Stimulated activated CD4-positive, alpha-beta T cell treated with anti-CD3 and anti-CD28 coated beads, Interleukin-1b, Interleukin-23, amount 100 ng/mL, for 1 hour (primary cell): ENCODE measurements at places on chromosomes 5 and 9.

DNA sequence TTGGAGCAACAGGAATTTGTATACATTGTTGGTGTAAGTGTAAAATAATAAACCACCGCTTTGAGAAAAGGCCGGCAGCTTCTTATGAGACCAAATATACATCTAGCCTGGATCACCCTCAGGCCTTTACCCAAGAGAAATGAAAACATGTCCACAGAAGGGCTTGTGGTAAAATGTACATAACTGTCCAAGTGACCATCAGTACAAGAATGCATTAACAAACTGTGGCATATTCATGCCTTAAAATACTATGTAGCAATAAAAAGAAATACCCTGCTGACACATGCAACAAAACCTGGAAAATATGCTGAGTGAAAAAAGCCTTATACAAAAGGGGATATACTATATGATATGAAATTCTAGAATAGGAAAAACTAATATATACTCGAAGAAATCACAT, 311.9 kb upstream of the TRPC7 start:
- no peak for DNase-seq

DNA sequence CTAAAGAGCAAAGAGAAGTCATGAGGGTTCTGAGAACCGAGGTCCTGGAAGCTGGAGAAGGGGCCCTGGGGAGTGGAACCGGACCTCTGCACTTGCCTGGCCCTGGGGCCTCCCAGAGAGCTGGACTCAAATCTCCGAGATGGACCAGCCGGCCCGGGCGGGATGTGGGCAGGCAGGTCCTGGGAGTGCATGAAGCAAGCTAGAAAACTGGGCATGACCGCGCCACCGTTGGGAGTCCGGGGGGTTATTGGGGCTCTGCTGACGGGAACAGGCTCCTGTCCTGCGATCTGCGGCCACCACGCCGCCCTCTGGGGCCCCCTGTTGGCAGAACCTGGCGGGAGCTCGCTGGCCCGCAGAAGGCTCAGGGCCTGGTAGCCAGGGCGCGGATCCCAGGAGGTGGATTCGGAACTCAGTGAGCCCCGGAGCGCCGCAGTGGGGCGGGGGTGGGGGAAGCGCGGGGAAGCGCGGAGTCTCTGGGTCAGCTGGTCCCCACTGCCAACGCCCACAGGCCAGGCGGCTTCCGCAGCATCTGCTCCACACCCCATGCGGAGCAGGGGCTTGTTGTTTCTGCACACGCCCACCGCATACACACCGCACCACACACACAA, 150.6 kb downstream of the ERCC6L2 start:
- no peak for DNase-seq

DNA sequence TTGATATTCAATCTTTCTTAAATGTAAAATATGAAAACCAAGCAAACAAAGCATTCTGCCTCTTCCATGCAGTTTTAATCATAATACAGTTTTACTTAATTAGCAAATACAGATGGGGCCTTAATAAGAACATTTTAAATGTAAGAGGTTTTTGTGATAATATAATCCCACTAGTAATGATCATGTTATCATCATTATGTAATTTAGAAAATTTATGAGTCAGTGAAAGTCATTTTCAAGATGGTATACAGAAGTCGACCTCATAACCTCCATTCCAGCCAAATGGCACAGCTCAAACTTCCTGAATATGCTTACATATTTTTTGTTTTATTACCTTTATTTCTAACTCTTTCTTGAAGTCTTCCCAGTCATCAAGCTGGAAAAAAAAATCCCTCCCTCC, 102.2 kb upstream of the GNA14 start:
- no peak for DNase-seq

DNA sequence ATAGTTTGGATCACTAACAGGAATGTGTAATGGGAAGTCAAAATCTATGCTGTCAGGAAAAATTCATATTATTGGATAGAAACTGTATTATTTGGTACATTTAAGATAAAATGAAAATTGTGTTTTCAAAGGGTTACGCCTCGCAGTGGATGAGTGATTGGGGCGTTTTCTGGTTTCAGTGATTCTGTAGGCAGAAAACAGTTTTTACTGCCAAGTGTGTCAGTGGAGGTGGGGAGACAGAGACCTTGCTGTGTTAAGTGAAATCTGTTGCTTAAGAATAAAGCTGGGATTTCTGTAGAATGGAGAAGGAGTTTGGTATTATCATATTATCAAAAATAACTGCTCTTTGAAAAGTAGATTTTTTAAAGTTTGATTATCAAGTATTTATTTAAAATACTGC, 69.7 kb downstream of the GHR start:
- no peak for DNase-seq

GRCh38 chr5:136840601-136841000, 475.3 kb upstream of the TRPC7 start:
- no peak for DNase-seq

DNA sequence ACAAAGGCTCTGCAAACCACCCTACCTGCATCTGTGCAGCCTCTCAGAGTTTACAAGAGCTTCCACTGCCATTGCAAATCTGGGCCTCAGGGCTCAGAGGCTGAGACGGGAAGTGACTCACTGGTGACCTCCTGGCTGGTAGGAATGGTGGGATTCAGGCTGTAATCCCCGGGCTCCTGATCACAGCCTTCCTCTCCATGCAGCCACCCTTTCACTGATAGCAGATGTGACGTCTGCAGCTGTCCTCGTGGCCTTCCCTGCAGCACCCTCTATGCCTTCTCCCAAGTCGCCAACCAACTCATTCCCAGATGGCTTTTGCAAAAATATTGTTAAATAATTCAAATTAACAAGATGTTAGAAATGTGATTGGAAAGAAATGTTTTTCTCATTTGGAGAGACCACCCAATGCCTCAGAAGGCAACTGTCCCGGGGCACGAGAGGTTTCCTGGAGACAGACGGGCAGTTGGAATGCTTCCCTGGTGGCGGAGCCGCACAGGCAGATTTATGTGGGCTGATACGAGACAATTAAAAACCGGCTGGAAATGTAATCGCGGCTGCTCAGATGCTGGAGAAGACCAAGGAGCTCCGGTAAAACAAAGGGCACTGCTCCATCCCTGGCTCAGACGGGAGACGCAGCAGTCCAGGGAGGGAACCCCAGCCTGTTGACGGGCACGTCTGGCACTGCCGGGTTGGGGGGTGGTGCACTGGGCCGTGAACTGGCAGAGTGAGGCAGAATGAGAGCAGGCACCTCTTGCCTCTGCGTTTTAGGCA, 34.4 kb upstream of the SLC25A51 start:
- no peak for DNase-seq

DNA sequence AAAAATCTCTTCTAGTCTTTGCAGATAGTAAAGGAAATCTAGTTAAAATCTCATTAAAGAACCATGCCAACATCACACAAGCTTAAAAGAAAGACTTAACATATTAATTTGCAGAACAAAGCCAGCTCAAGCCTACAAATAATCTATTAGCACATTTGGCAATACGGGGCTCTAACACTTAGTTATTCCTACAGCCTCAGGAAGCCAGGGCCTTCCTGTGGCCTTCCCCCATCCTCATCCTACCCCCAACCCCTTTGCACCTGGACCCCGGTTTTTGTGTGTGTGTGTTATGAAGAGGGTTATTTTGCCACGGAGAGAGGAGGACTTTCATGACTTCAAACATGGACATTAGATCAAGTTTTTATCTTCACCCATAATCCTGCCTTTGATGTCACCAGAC, 64.6 kb downstream of the FOXB2 start:
- DNase-seq: no peak

- no peak for DNase-seq
Observed at GRCh38 chr5:134139891-134140469, 25.5 kb downstream of the TCF7 start.

DNA sequence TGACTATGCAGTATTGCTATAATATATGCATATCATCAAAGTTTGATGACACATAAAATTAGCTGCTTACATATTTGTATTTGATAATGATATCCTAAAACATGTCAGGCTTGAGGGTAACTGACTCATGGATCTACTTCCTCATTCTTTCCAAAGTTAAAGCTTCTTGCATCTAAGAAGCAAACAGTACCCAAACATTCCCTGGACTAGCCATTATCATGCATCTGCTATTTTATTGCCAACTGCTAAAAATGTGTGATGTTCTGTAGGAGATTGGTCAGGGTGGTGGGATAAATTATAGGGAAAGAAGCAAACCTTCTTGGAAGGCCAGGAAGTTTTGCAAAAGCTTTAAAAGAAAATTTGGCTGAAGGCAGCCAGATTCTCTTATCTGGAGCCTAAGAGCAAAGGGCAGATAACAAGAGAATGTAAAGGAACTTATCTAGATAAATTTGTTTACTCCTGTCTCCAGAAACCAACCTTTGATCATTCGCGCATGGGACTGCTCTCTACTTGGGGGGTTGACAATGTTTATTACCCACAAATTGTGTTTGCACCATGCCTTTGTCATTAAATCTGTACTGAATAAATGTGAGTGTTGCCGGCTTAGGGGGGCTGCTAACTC, 604.1 kb upstream of the TLE4 start:
- DNase-seq: no peak

DNA sequence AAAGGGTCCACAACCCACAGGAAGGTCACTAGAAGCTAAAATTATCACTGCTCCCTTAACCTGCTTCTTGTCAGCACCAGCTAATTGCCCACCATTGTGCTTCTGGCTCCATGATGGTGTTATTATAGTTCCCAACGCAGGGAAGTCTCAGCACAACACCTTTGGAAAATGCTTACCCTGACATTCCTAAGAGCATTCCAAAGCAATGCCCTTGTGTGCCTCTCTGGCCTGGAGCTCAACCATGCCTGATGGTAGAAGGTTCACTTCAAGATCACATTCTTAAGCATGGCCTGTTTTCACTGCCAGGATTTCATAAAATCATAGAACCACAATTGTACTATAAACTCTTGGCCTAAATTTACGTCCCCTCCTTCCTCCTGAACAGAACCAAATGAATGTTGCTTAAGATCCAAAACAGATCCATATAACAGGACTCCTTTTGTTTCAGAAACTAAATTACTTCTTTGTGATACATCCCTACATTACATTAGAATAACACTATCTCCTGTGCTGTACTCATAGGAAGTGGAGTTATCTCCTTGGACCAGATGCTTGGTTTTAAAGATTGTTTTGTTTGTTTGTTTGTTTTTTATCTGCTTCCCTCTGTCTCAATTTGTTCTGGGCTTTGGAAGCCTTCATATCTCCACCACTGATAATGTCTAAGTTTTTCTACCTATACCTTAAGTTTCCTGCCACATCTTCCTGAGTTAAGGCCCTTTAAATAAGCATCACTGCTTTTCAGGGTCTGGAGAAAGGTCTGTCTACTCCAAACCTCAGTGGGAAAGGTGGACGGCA, 32.1 kb downstream of the ARL15 start:
- DNase-seq: no peak

- DNase-seq: no peak
Observed at GRCh38 chr9:35962126-35962906, 4.4 kb upstream of the OR2S2 start.

- no peak for DNase-seq
Observed at GRCh38 chr9:128919402-128920089, 1.2 kb upstream of the PHYHD1 start.

DNA sequence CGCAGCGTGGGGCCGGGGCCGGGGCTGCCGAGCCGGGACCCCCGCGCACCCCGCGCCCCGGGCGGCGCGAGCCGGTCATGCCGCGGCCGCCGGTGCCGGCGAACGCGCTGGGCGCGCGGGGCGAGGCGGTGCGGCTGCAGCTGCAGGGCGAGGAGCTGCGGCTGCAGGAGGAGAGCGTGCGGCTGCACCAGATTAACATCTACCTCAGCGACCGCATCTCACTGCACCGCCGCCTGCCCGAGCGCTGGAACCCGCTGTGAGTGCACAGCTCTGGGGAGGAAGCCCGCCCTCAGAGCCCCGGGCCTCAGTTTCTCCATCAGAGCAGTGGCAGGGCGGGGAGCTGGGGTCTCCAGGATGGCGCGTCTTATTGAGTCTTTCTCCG, 335 bp downstream of the GALNT12 start:
- DNase-seq: no peak

DNA sequence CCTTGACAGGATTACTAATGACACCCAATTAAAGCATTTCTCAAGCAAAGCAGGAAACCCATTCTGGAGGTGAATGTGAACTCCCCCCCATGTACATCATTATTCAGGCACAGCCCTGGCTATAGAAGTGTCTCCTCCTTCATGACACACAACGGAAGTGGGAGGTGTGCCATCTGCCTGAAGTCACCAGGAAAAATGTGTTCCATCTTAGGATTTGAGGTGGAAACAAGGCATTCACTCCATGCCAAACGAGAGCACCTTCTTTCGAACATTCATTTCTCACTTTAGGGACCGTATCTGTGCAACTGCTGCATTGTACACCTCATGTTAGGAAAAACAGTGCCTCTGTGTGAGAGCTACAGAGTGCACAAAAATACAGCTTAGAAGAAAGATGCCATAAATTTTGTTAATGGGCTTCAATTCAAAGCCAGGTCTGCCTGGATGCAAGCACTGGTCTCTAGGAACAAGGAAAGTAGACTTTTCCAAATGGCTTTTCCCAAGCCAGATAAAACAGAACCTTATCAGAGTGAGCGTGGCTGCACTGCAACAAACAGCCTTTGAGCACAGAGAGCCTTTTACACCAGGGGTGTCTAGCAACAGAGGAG, 19.4 kb downstream of the GOLM1 start:
- no peak for DNase-seq

DNA sequence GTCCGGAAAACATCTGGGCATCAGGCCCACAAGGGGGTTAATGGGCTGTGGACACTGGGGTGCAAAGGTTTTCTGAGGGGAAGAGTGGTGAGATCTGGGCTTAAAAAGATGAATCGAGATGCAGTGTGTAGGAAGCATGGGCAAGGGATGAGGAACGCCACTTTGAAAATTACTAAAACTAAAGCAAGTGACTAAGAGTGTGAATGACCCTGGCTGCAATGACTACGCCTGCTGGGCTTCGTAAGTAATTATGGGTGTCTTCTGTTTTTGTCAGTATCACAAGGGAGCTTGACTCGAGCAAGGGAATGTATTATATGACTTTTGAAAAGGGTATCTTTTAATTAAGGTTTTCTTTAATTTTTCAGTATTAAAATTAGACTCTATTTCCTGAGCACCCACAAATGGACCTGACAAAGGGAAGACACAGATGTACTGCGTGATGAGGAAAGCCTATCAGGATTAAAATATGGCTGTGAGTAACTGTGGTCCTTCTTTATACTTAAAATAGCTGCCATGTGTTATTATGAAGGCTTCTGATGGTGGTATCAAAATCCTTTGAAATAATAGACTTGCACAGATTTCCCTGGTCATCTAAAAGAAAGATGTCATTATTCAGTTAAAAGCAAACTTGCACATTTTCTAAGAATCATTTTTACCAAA, 4.2 kb downstream of the CTXN3 start:
- DNase-seq: no peak

DNA sequence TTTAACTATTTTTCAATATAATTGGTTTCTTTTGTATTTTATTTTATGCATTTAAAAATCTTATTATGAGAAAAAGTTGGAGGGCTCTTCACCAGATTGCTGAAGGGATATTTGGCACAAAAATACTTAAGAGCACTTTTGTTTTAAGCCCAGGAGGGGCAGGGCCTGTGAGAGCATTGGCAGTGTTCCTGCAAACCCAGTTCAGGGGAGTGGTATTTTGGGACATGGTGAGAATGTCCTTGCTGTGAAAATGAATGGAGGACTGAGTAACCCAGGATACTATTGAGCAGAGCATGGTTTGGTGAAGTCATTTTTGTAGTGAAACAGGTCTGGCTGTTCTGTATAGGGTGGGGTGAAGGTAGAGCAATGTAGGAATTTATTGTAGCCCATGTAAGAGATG, 121.4 kb downstream of the KCTD16 start:
- no peak for DNase-seq
